ENCODE measurements at places on chromosomes 4 and X.
A peak's percentile ranks its signal among the peaks of the same experiment; 100 is the strongest.

GRCh38 chrX:144333429-144333828 lies 449.6 kb downstream of the UBE2NL start:
- DNase-seq = no peak

- DNase-seq = no peak
Measured at GRCh38 chr4:25356068-25356467, 21.0 kb upstream of the ANAPC4 start.

DNA sequence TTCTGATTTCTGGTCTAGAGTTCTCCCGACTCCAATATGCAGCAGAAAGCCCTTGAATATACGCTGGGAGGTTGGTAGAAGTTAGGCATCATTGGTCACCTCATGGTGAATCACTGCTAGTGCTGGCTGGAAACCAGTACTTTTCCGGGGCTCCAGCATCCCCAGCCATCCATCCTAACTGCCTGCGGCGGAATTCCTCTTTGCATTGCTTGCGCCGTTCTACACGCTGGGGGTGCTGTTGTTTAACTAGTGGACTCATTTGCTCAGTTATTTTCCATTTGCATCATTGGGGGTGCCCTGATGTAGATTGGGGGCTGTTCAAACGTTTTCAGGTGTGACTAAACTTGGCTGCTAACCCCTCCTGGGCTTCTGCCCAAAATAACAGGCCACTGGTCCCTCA lies 23.3 kb upstream of the GPR50 start:
- DNase-seq = peak; percentile 77

GRCh38 chr4:117957571-117957970 lies 76.7 kb upstream of the NDST3 start:
- no peak for DNase-seq

- DNase-seq = peak; percentile 79
Measured at GRCh38 chr4:52983563-52984303, 121.6 kb downstream of the RASL11B start.

DNA sequence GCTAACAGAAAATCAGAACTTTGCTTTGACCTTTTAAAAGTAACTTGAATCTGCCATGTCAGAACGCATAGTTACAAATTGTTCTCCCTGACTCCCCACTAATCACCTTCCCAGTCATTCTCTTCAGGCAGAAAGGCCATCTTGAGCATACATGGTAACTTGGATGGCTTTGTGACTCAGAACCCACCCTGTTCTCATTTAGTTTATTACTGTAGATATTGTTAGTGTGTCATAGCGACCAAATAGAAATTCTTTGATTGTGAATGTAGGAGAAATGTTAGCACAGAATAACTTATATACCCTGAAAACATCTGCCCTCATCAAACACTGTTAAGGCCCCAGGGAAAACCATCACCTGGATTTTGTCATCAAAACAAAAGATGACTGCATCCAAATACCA lies 382.0 kb downstream of the MAGEB5 start:
- DNase-seq = no peak

GRCh38 chr4:160592258-160592657 lies 1489.4 kb downstream of the RAPGEF2 start:
- DNase-seq = peak; percentile 36

- DNase-seq = no peak
Measured at GRCh38 chr4:169758401-169758962, 738 bp upstream of the HPF1 start.

- peak; percentile 64 for DNase-seq
Measured at GRCh38 chr4:174135936-174136406, 147.5 kb downstream of the FBXO8 start.

DNA sequence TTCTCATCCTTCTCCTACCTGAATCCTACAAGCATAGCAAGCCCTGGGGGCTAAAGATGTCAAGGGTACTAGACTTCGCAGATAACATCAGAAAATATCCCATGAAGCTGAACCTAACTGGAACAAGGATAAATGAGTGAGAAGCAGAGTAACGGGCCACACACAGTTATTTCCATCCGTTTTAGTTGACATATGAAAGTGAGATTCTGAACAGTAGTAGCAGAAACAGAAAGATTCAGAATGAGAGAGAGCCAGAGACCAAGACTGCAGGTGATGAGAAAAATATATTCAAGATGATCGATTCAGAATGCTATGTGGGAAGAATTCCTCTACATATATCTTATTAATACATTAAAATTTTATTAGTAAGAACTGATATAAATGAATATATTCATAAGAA lies 165.1 kb downstream of the TSPAN5 start:
- no peak for DNase-seq

All from neural progenitor cell (in vitro differentiated cells).